ENCODE measurements at places on chromosomes 1 and 21.

DNA sequence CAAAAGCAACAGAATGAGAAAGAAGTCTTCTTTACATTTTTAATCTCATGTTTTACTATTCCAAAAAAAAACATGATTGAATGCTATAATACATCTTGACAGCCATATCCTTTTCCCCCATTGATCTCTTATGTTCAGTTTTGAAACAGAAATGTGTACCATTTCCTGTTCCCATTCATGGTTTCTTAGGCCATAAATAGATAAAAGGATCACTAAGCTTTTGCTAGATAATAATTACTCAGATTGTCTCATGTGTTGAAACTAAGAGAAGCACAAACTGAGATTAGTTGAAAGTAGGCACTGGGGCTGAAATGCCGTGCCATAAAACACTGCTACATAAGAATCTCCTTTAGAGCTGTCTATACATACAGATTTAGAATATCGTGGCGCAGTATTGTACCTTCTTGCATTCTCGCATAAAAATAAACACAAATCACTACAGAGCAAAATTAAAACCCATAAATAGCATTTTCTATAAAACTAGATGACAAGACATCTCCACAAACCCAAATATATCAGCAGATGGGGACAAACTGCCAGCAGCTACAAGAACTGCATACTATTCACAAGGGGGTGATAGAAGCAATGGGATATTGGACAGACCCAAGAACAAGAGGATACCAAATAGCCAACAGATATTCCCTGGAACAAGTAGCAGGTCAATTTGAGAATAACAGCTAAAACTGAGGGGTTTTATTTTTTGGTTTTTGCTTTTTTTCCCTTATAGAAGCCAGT is 405.3 kb upstream of the PRMT6 start:
- DNase-seq, result no peak

DNA sequence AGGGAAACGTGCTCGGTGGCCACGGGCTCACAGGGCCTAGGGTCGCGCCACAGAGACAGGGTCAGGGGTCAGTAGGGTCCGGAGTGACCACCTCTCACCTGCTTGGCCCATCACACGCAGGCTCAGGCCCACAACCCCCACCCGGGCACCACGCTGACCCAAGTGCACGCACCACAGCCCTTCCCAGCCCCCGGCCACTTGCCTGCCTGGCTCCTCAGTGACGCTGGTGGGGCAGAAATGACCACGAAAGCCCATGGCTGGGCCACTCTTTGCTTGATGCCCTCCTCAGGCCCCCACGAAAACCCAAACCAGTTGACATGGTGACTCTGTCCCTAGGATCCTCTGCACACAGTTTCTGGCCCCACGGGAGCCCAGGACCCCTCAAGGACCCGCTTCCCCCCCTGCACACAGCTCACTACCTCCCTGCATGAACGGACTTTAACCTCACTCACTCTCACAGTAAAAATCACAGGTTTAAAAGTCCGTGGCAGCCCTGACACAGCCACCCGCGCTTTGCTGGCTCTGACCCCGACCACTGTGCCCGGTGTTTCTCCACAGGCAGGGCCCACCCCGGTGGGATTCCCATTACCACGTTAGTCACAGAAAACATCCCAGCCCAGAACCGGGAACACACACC is 20.7 kb downstream of the NADK start:
- no peak for DNase-seq

DNA sequence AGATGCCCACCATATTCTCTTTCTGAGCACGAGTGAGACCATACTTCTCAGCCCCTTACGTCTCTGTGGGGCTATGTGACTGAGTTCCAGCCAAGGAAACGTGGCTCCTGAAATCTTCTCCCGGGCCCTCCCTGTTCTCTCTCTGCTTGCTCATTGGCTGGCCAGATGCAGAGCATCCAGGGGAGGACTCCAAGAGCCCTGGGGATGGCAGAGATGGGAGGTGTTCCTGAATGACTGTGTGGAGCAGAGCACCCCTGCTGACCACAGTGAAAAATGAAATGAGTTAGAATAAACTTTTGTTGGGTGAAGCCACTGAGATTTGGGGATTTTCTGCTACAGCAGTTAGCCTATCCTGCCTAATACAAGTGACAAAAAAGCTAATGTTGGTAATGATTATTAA is 23.8 kb downstream of the KIAA0040 start:
- no peak for DNase-seq

GRCh38 chr1:162988869-162989268 is 80.3 kb upstream of the RGS4 start:
- DNase-seq, result no peak

DNA sequence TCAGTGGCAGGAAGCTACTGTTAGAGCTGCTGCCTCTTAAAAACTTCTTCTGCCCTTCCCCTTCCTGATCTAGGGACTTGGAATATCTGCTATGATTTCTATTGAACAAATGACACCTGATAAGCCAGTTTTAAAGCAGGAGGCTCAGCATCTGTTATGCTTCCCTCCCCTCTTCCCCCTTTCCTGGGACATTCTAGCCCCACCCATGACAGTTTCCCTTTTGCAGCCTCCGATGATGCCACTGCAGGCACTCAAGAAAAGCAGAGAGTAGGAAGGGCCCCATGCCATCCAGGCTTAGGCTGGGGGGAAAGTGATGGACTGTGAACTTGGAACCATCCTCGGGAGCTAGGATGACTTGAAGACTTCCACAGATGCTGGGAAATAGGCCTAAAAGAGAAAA is 15.1 kb upstream of the EPB41 start:
- DNase-seq, result no peak

GRCh38 chr1:185328255-185328654 is 11.2 kb upstream of the IVNS1ABP start:
- no peak for DNase-seq

- DNase-seq, result no peak
Observed at GRCh38 chr1:4633346-4633745, 21.1 kb upstream of the AJAP1 start.

GRCh38 chr1:156806512-156807440 is 9.9 kb downstream of the SH2D2A start:
- no peak for DNase-seq

GRCh38 chr21:34185026-34185750 is 111.8 kb downstream of the MRPS6 start:
- DNase-seq, result no peak

DNA sequence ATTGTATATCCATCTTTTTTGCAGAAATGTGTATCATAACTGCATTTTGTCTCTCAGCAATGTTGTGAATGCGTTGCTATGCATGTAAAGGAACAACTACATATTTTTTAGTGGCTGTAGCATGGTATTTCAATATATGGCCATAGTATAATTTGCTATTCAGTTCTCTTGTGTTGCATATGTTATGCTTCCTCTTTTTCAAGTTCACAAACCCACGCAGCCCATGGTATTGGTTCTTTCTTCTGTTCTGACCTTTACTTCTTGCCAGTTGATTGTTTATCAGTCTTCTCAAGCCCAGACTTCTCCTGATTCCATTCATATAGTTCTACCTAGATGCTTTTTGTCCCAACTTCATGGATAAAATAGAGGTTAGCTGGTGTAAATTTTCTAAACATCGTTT is 6.1 kb downstream of the SLC22A15 start:
- no peak for DNase-seq

All from activated naive CD4-positive, alpha-beta T cell treated with anti-CD3 and anti-CD28 coated beads, Interleukin-2, amount 10 ng/mL, durations not matched to agents 7 days and 5 days (primary cell).